GM04504 (cell line): ENCODE measurements at places on chromosomes 4 and X.

DNA sequence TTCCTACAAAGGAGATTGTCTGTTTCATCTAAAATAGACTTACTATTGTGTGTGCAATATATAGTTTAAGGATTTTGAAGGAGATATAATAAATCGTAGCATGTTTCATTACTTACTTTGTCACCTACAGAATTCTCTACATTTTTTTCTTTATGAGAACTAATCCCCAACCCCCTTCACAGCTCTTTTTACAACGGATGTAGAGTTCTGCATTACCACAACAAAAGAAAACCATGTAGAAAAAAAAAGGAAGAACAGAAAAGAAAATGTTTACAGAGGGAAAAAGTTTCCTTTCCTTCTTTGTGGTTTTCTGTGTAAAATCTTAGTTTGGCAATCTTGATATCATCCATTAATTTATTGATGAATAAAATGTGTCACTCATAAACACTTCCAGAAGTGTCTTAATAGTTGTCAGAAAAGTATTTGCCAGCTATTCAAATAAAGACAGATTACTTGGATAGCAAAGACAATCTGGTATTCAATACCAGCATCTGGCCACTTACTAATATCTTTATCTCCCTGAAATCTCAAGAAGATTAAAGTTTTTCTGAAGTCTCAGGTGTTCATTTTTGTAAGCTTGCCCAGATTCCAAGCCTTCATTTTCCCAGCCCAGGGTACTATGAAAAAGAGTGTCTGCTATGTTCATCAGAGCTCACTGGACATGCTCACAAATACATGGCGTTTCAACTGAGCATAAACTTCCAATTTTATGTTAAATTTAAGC lies 806.8 kb downstream of the PCDH19 start:
- DNase-seq: no peak

GRCh38 chr4:110061076-110061475 lies 137.3 kb downstream of the ELOVL6 start:
- no peak for DNase-seq

GRCh38 chr4:30103455-30103854 lies 616.7 kb upstream of the PCDH7 start:
- DNase-seq: no peak

- no peak for DNase-seq
These were observed 28.1 kb downstream of the USP53 start for GRCh38 chr4:119240568-119240967.

GRCh38 chr4:163558539-163559044 lies 64.1 kb downstream of the TMA16 start:
- DNase-seq: no peak

DNA sequence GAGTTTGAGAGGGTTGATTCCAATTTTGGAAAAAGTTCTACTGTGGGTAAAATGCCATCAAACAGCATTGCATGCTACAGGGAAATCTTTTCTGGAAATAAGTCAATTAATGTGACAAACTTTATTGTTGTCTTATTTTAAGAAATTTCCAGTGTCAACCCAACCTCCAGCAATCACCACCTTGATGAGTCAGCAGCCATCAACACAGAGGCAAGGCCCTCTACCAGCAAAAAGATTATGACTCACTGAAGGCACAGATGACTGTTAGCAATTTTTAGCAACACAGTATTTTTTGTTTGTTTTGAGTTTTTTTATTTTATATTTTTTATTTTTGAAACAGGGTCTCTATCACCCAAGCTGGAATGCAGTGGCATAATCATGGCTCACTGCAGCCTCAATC lies 165.4 kb upstream of the C1QTNF7 start:
- no peak for DNase-seq

DNA sequence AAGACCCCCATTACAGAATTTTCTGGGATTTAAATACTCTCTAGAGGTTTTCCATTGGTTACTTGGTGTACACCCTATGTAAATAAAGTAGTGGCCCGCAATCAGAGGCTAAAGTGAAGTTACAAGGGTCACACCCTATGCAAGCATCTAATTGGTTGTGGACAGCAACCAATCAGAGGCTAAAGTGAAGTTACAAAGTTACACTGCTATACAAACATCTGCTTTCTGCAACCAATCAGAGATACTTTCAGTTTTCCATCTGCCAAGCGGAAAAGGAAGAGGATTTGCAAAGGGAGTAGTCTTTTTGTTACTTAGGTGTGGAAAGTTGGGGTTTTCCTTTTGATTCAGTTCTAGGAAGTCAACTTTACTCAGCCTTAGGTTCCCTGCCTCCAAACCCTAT lies 2.0 kb upstream of the ATRX start:
- DNase-seq: peak; percentile 31

GRCh38 chr4:88854481-88854880 lies 156.9 kb upstream of the NAP1L5 start:
- no peak for DNase-seq

GRCh38 chrX:103157496-103158316 lies 57.2 kb upstream of the BEX4 start:
- no peak for DNase-seq

DNA sequence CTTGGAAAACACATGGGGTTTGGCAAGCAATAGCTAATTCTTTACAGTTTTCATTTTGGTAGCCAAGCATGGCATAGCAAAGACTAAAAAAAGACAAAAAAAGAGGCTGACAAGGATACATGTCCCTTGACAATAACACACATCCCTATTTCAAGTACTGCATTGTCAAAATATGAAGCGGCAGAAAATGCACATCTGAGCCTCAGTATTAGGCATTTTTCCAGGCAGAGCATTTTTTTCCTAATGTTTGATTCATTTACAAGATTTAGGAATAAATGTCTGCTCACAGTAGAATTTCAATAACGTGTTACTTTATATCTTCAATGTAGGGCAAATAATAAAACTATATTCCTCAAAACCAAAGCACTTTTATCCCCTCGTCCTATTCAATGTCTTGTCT lies 216.3 kb upstream of the PCDH18 start:
- DNase-seq: no peak

GRCh38 chr4:67035501-67035900 lies 509.8 kb downstream of the CENPC start:
- DNase-seq: no peak
